ENCODE measurements at places on chromosomes 2 and 18.

- no peak for DNase-seq
Measured at GRCh38 chr18:9648431-9649163, 34.2 kb upstream of the PPP4R1 start.

DNA sequence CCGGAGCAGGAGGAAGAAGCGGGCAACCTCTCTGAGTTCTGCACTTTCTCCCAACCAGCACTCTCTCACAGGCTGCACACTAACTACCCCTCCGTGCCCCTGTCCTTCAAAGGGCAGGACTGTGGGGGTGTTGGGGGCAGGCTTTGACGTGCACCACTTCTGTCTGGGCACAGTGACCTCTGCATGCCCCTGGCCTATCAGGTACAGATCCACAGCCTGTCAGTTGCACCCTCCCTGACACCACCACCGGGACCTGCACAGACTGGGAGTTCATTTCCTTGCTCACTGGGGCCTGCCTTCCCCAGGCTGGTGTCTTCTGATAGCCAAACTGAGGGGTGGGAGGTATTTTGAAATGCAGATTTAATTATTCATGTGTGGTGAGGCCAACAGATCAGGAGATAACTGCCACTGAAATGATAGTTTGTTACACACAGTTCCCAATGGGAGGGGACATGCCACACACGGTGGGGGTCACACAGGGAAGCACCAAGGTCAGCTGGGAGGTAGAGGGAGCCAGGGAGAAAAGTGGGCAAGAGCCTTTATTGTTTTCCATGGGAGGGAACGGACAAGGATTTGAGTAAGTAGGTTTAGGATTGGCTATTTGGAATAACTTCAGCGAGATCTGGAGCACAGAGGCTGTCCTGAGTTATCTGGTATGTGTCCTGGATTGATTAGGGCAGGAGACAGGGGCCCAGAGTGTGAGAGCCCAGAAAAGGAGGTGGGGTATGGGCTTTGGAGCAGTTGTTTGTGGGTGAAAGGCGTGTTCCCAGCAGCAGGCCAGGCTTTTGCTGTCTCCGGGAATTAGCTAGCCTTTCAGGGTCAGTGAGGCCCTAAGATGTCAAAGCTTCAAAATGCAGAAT lies 251.6 kb downstream of the AFF3 start:
- no peak for DNase-seq

- DNase-seq = peak; percentile 72
Measured at GRCh38 chr2:46297546-46298271, 502 bp downstream of the EPAS1 start.

DNA sequence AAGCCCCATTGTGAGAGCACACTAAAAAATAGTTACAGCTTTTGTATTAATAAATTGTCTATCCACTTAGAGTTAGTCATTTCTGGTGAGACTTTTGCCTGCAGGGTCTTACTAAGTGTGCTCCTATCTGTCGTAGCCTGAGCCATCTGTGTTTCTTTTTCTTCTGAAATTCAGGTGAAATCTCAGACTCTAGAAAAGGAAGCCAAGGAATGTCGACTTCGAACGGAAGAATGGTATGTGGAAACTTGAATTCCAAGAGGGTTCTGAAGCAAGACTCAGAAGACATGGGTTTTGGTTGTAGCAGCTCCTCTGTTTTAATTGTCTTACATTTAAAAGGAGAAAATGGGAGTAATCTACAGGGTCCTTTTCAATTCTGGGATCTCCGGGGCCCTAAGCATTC lies 70.0 kb upstream of the STON1 start:
- DNase-seq = no peak

- no peak for DNase-seq
Measured at GRCh38 chr18:13539050-13539449, 187.3 kb downstream of the FAM210A start.

- DNase-seq = peak; percentile 22
Measured at GRCh38 chr2:216792222-216793021, 67.4 kb downstream of the TNP1 start.

GRCh38 chr2:198534756-198535155 lies 730.4 kb downstream of the PLCL1 start:
- no peak for DNase-seq

- no peak for DNase-seq
Measured at GRCh38 chr2:203535784-203536585, 884 bp upstream of the RAPH1 start.

GRCh38 chr2:198326431-198326830 lies 522.0 kb downstream of the PLCL1 start:
- DNase-seq = no peak

DNA sequence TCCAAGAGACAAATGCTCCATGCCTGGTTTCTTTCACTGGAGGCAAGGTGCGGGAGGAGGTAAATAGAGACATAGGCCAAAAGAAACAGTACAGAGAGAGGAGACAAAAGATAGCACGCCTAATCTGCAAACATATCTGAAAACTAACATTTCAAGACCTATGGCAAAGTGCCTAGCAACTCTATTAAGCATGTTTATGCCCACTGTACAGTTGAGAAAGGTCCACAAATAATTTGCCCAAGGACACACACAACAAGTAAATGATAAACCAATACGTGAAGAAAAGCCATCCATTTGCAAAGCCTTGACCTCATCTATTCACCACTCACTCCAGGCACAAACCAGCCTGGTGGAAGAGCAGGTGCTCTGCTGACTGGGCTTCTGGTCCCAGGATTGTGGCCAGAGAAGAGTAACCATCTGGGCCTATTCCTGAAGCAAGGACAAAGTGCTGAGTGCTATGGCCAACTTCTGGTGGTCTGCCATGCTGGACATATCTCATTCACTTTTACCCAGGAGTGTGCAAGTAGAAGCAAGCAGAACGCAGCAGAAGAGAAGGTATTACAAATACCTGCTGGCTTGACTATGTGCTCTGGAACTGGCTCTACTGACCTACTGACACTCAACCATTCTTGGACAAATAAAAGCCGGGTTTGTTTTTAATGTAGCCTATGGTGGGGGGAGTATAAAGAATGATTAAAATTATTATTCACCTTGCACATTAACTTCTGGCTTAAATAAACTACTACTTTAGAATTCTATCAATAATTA lies 25.3 kb downstream of the TMEM131 start:
- DNase-seq = no peak

- peak; percentile 78 for DNase-seq
Measured at GRCh38 chr2:236871500-236872001, 214.1 kb upstream of the COPS8 start.

- DNase-seq = peak; percentile 71
Measured at GRCh38 chr2:80303909-80304837, at the start of gene LRRTM1. LRRTM1 (minus strand) TSS chr2:80304752; CDS start chr2:80303819, 933 bp downstream.

- no peak for DNase-seq
Measured at GRCh38 chr18:24321071-24321470, 76.6 kb downstream of the OSBPL1A start.

DNA sequence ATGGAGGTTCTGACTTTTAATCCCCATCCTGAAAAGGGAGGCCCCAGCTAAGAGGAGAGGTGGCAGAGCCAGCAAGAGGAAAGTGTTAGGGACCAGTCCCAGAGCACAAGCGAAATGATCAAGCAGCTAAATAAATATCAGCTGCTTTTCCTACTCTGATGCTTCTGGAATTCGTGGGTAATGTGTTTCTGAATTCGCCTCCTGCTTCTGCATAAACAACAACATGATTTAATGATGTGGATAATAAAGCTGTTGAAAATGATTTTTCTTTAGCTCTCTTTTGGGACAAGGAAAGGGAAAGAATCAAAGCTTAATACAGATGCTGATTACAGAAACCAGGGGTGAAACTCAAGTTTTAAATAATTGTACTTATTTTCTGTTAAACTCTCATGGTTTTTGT lies 329.7 kb downstream of the PDE11A start:
- no peak for DNase-seq

GRCh38 chr2:227198866-227199265 lies 34.4 kb downstream of the COL4A3 start:
- peak; percentile 62 for DNase-seq

DNA sequence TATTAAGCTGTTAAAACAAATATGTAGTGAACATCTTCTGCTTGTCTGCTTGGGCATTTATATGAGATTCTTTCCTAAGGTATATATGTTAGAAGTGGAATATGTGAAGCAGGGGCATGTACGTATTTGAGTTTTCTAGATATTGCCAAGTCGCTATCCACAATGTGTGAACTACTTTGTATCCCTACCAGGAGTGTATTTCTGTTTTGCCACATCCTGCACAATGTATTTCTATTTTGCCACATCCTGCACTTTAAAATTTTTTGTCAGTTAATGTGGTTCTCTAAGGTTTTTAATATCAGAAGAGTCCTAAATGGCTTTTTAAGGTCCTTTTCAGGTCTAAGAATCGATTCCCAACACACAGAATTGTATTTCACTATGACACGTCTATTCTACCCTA lies 141.7 kb upstream of the ATP5MC3 start:
- DNase-seq = no peak

GRCh38 chr2:225236769-225237323 lies 162.7 kb upstream of the NYAP2 start:
- no peak for DNase-seq

DNA sequence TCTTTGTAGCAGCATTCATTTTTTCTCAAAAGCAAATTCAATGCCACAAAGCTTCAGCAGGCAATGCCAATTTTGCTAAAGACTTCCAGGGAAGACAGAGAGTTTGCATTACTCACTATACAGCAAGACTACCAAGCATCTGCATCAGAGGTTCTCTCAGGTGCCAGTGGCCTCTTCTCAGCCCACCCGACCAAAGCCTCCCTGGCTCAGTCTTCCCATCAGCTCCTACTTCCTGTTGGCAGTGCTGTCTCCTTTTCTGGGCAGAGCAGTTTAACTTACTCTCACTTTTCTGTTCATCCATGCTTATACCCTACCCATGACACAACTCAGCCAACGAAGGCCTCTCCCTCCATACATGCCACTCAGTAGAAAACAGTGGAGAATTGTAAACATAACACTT lies 157.1 kb downstream of the TRABD2A start:
- DNase-seq = no peak

GRCh38 chr2:139031722-139032121 lies 251.5 kb upstream of the NXPH2 start:
- DNase-seq = peak; percentile 55

DNA sequence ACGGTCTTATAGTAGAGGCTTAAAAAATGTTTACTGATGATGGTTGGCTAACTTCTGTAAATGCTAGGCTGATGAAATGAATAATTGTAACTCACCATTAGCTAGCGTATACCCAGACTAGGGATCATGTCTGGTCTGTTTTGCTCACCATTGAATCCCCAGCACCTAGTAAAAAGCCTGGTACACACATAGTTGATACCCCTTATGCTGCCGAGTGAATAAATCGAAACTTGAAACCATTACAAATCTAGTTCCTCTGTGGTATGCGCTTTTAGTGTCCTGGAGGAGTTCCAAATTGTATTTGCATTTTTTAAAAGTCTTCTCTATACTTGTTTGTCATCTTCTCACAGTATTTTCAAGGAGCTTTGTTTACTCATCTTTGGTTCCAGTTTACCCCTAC lies 1.3 kb downstream of the TAF1B start:
- no peak for DNase-seq

- no peak for DNase-seq
Measured at GRCh38 chr2:107777974-107778373, 48.7 kb upstream of the RGPD4 start.

DNA sequence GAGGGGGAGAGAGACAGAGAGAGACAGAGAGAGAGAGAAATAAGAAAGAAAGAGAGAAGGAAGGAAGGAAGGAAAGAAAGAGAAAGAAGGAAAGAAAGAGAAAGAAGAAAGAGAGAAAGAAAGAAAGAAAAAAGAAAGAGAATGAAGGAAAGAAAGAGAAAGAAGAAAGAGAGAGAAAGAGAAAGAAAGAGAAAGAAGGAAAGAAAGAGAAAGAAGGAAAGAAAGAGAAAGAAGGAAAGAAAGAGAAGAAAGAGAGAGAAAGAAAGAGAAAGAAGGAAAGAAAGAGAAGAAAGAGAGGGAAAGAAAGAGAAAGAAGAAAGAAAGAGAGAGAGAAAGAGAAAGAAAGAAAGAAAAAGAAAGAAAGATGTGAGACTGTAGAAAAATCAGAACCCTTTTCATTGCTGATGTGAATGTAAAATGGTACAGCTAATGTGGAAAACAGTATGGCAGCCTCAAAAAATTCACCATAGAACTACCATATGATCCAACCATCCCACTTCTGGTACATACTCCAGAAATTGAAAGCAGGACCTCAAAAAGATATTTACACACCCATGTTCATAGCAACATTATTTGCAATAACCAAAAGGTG lies 203.4 kb upstream of the POU3F3 start:
- no peak for DNase-seq
